ENCODE measurements at places on chromosomes 16 and 17.

- DNase-seq: no peak
These were observed 4.0 kb downstream of the TGFB1I1 start for GRCh38 chr16:31475946-31476302.

- DNase-seq: no peak
These were observed 13.0 kb upstream of the PHLPP2 start for GRCh38 chr16:71737501-71737900.

GRCh38 chr16:68273896-68274295 lies 9.6 kb downstream of the SLC7A6 start:
- peak; percentile 10 for DNase-seq

DNA sequence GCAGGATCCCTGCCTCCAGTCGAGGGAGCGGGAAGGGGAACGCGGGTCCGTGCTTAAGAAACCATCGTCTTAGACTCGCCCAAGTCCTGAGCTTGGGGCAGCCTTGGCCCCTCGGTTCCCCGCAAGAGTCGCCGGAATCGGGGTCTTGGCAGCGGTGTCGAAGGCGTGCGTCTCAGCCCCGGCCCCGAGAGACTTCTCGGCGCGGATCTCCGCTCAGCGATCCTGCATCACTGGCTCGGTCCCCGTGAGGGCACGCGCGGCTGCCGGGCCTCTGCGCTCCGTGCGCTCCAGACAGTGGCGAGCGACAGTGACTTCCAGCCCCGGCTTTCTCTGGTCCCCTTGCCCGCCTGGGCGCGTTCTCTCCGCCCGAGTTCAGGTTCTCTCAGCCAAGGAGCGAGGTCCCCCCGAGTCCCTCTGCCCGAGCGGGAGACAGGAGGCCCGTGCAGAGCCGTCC lies 380 bp downstream of the HS3ST3A1 start:
- DNase-seq: no peak

GRCh38 chr16:67392301-67393059 lies 818 bp downstream of the TPPP3 start:
- DNase-seq: no peak

- DNase-seq: no peak
These were observed 37.1 kb downstream of the CDRT15 start for GRCh38 chr17:14199601-14200000.

DNA sequence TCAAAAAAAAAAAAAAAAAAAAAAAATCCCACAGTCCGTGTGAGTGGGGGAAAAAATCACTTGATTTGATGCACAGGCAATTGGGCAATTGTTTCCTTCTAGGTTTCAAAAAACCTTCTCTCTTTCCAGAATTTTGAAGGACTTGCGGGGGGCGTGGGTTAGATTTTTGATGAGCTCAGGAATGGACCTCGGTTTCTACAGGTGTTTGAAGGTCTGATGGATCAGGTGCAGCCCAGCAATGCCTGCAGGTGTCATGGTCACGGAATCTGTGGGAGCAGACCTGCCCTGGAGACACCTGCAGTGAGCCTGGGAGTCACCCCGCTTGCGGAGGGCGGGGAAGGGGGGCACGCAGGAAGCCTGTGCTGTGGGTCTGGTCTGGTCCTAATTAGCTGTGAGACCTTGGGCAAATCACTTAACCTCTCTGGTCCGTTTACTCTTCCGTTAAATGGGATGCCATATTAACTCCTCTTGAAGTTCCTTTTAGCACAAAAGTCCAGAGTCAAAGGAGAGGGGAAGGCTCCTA lies 174.2 kb downstream of the IRF8 start:
- DNase-seq: no peak

- DNase-seq: peak; percentile 61
These were observed 95.0 kb downstream of the PLCG2 start for GRCh38 chr16:81873843-81874752.

- DNase-seq: no peak
These were observed 269.0 kb downstream of the WWOX start for GRCh38 chr16:78368121-78369102.

DNA sequence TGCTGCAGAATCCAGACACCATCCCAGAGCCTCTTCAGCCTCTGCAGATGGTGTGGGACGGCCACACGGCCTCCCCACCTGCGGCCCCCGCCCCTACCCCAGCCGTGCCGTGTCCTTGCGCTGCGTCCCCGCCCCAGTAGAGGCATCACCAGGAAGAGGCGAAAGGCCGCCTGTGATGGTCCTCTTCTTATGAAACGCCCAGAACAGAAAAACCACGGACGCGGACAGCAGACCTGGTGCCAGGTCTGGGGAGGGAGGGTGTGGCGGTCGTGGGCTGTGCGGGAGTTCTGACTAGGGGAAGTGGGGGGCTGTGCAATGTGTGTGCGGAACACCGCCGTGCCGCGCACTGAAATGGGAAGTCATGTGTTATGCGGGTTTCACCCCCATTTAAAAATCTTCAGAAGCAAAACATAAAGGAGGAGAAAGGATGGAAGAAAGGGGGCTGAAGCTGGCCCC lies 25.5 kb downstream of the ACSF3 start:
- peak; percentile 34 for DNase-seq

DNA sequence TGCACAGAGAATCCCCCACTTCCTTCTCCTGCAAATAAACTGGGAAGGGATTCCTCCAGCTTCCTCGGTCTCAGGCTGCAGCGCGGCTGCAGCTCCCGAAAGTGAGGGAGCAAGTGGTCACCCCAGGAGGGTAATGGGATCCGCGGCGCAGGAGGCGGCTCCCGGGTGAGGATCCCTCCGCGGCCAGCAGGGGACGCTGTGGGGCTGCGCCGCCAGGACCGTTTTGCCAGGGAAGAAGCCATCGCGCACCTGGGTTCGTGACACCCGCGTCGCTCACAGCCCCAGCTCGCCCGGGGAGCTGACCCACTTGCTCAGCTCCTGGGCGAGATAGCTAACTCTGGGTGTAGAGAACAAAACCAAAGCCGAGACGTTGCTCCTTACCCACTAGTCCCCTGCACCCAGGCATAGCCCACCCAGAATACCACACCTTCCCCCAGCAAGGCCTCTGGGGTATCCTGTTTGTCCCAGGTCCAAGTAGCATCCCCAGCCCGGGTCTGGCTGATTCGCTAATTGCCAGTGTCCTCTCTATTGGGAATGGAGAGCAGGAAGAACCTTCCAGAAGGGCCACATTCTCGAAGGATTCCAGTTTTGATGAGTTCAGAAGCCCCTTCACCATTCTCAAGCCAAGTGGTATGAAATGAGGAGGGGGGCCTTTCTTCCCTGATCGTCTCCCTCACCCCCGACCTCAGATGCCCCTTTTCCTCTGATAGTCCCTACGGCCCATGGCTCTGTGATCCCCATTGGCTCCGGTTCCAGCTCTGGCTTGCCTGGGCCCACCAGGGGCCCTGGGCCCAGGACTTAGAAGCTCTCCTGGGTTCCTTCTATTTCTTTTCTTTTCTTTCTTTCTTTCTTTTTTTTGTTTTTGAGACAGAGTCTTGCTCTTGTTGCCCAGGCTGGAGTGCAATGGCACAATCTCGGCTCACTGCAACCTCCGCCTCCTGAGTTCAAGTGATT lies 14.1 kb downstream of the CYGB start:
- peak; percentile 85 for DNase-seq

DNA sequence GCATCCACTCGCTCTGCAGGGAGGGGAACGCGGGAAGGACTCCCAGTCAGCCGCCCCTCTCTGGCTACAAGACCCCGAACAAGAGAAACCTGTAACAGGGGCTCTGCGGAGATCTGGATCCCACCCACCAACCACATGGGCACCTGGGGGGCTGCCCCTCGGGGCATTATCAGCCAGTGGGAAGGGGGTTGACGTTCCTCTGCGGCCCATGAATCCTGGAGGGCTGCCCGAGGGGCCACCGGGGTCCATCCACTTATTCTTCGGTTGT lies 1.8 kb upstream of the PCGF2 start:
- DNase-seq: no peak

- DNase-seq: peak; percentile 87
These were observed at the start of gene TLCD2 for GRCh38 chr17:1709971-1710806. TLCD2 (minus strand) TSS chr17:1710377; CDS start chr17:1710242, 135 bp downstream.

GRCh38 chr16:28494121-28494851 lies at the start of gene APOBR:
APOBR (plus strand) TSS chr16:28494643; CDS start chr16:28494682, 39 bp downstream.
- DNase-seq: peak; percentile 65

DNA sequence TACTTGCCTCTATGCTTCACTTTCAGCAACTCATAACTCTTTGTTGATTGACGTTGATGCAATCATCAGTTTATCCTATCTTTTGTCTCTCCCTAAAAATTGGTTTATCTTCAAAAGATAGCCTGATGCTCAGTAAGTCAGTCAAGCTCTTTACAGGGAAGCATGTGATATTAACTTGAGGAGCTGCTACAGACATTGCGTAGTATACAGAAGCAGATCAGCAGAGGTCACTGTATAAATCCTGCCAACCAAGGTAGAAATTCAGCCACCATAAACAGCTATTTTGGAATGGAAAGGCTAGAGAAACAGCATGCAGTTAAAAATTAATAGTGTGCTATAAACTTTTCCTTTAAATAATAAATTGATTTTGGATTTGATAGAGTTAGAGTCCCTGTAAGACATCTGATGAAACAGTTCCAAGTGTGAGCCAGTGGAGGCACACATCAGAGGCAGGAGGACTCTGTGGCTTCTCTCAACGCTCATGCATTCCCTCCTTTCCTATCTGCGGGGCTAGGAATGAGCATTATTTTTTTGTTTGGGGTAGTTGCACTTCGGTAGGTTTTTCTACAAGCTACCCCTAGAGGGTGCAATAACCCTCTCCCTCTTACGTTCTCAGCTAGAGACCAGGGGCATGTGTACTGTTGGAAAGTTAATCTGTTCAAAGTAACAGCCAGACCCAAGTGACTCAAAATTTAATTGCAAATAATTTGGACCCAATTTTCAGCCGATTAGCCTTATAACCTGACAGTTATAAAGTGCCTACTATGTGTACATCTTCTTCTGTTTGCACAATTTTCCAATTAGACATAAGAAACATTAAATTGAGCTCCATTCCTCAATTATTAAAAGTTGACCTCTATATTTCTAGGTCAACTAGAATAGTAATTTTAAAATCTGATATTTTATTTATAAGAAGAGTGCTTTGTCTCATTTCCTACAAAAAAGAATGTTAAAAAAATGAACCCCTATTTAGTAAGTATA lies 647.7 kb upstream of the SOX9 start:
- DNase-seq: no peak

DNA sequence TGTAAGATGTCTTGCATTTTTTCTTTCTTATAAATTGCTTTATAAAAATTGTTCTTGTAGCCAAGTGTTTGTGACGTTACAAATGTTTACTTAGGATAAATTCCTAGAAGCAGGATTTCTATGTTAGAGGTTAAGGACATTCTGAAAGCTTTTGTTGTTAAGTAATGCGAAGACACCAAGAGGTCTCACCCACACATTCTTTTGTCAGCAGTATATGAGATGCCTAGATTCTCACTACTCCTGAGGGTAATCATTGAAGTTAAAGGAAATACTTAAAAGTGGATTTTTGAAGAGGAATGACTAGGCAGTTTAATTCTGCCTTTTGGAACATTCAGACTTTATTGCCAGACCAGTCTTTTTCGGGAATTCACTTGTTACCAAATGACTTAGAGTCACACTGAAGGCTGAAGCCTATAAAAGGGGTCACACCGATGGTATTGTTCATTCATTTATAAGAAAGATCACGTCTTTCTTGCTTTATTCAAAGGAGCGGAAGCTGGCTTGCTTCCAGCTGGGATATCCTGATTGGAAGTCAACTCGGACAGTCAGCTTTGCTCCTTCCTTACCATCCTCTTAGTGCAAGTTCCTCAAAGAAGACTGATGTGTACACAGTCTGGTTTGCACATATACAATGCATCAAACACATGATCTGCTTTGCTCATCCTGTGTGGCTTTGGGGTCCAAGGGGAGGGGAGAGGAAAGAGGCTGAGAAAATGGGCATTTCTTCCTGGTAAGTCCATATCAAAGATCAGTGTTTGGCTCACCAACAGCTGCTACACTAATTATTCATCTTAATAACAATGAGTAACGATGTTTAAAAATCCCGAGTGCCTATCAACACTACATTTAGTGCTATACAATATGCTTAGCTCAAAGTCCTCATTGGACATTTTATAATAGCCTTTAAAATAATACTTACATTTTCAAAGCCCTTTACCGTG lies 160.0 kb downstream of the MAP2K6 start:
- DNase-seq: no peak

All from Right ventricle myocardium superior (tissue), 1 donor.